ENCODE measurements at places on chromosomes 12 and 14.

GRCh38 chr12:93380480-93381121 is 2.9 kb downstream of the NUDT4 start:
- no peak for DNase-seq

- DNase-seq, result no peak
Measured at GRCh38 chr12:124125203-124125871, 152.3 kb downstream of the ZNF664 start.

GRCh38 chr14:72709916-72710611 is 183.8 kb downstream of the DPF3 start:
- no peak for DNase-seq

GRCh38 chr12:11943919-11944700 is 126.6 kb upstream of the BCL2L14 start:
- DNase-seq, result peak; percentile 52

- no peak for DNase-seq
Measured at GRCh38 chr14:68405961-68406360, 386.9 kb downstream of the ZFP36L1 start.

GRCh38 chr12:99195474-99195873 is 452.1 kb upstream of the GARIN6 start:
- no peak for DNase-seq

- no peak for DNase-seq
Measured at GRCh38 chr12:48005001-48005749, 899 bp upstream of the COL2A1 start.

DNA sequence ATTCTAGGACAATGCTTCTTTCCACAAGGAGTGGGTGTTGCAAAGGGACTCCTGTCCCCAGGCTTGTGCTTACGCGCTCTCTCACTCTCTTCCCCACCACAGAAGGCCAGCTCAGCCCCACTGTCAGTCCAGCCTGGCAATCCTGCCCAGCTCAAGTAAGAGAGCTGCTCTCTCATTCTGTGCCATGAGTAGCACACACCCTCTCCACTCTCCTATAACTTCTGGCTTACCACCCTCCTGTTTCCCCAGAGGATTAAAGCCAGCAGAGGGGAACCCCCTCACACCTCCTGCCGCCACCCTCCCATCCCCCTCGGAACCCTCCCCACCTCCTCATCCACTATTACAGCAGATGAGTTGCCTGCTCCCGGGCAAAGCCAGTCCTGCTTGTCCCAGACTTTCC is 17.1 kb downstream of the NCKAP5L start:
- DNase-seq, result no peak

GRCh38 chr12:98280152-98280551 is 235.2 kb upstream of the TMPO start:
- DNase-seq, result no peak

DNA sequence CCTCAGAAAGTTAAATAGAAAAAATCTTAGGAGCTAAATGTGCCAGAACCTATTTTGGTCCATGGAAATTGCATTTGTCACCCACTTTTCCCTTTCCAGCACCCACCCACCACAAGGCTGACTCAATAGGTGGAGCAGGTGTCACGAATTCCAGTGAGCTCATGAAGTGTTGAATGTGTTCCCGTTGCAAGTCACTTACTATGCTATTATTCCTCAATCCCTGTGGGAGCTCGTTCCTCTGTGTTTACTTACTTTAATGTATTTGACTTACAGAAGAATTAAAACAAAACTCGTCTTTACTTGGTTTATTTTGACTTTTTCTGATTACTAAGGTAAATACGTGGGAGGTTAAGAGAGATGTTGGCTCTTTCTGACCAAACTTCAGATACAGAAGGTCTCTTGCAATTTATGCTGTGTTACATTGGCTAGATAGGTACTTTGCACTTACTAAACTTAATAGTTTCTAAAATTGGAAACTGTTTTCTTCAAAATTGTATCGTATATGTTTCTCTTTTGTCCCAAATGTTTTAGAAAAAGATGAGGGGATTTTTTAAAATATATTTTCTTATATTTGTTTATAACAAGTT is 269.4 kb upstream of the NOVA1 start:
- peak; percentile 5 for DNase-seq

GRCh38 chr12:89544681-89545184 is 18.9 kb upstream of the POC1B start:
- DNase-seq, result peak; percentile 67

- no peak for DNase-seq
Measured at GRCh38 chr12:79690142-79690637, 574 bp downstream of the PAWR start.

- no peak for DNase-seq
Measured at GRCh38 chr14:104512771-104513640, 66.6 kb upstream of the C14orf180 start.

- DNase-seq, result no peak
Measured at GRCh38 chr14:69625299-69626131, 14.1 kb downstream of the SUSD6 start.

DNA sequence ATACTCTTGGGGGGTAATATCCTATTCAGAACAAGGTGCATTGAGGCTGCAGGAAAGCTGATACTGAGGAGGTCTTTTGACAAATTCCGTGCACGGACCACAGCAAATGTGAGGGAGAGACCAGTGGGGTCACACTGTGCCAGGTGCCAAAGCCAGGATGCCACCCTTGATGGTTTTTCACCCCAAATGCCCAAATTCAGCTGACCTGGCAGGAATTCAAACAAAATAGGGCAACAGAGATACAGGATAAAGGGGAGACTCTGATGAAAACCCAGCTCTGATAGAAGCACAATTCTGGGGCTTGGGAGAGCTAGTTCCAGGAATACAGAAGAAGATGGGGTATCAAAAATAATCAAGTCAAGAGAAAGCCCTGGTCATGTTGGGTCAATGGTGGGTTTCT is 55.3 kb downstream of the SLC8A3 start:
- DNase-seq, result no peak

GRCh38 chr14:95294834-95295599 is 24.7 kb downstream of the CLMN start:
- no peak for DNase-seq

- DNase-seq, result no peak
Measured at GRCh38 chr12:24555730-24556129, 393.2 kb downstream of the BCAT1 start.

DNA sequence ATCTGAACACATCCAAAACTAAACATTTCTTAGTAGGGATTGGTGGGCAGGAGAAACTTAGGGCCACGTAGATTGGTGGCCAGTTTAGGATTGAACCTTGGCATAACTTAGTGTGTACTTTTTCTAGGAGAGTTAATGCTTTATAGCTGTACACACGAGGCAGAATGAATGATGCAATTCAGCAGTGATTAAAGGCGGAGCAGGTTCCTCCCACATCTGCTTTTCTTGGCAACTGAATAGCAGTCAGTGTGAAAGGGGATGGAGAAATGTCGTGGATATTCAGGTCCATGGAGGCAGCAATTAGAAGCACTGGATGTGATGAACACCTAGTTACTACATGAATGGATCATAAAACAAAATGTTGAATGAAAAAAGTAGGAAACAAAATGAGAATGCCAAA is 493.8 kb downstream of the FUT8 start:
- no peak for DNase-seq

DNA sequence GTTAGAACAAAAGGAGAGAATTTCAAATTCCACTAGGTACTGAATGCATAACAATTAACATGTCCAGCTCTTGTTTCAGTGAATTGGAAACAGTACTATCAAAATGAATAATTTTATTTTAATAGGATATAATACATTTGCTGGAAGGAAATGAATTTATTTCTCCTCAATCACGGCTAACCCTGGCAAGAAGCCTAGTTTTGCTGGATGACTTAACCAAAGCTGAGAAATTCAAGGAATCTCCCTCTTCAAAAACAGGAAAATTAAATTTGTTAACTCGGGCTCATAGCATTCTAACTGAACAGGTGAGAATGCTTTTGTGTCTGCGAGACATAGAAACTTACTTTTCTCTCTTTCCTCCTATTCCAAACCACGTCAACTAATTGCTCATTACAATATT is 163.5 kb upstream of the NEDD1 start:
- no peak for DNase-seq

DNA sequence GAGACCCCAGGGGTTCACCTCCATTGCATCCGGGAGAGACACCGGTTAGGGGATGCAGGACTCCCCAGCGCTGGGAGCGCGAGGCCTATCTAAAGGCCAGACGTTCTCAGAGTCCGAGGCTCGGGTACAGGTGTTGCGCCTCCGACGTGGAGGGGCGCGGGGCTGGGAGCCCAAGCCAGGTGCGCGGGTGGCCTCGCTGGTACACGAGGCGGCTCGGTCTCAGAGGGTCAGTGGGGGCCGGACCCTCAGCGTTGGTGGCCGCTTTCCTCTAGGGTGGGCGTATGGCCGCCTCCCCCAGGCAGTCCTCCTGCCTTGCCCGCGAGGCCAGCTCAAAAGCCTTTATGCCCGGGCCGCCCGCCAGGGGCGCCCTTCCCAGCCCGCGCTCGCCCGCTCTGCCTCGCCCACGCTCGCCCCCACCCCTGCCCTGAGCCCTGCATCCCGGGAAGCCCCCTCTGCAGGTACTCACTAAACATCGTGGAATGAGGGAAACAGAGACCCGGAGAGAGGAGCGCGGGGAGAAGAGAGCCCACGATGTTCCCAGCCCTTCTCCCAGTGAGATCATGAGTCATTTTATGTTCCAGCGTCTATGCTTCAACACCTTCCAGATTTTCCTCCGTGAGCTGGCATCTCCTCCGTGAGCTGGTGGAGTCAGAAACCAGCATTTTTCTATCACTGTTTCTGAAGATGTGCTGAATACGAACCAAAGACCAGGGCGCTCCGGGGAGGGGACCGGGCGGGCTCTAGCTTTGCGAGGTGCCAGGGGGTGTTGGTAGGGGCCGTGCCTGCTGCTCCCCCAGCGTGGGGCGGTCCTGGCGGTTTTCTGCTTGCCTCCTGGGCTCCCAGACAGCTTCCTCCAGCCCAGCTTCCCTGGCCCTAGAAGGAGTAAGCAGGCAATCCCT is 73.8 kb downstream of the DIO3 start:
- no peak for DNase-seq

- DNase-seq, result peak; percentile 97
Measured at GRCh38 chr14:92692822-92693226, 55.6 kb downstream of the LGMN start.

DNA sequence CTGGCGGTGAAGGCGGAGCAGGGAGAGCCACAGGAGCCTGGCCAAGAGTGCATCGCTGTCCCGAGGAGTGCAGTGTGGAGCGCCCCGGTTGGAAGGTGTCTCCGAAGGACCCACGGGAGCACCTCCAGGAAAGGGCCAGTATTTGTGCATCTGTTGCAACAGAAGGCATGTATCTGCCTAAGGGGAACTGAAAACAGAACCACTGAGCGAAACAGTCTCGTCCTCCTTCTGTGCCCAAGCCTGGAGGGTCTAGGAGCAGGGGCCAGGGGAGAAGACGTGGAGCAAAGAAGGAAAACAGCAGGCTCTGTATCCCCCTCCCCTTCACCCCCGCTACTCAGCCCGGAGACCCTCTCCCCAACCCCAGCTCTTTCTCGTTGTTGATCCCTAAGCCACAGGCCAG is 5.3 kb upstream of the LRRC10 start:
- no peak for DNase-seq

DNA sequence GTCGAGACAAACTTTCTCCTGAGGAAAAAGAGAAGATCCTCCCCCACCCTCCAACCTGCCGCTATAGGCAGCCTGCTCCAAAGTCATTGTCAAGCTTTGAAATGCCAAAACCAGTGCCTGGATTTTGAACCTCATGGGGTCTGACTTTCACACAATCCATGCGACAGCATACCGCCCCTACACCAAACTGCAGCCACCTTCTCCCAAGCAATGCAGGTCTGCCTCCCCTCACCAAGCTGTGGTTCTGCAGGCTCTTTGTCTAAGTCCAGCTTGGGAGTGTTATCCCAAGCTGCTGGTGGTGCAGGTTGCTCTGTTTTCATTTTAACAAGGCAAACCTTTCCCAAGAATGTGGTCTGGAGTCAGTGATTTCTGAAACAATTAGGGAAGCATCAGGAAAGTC is 12.4 kb downstream of the TBX5 start:
- no peak for DNase-seq

- no peak for DNase-seq
Measured at GRCh38 chr12:50246873-50247612, 36.3 kb downstream of the LIMA1 start.

DNA sequence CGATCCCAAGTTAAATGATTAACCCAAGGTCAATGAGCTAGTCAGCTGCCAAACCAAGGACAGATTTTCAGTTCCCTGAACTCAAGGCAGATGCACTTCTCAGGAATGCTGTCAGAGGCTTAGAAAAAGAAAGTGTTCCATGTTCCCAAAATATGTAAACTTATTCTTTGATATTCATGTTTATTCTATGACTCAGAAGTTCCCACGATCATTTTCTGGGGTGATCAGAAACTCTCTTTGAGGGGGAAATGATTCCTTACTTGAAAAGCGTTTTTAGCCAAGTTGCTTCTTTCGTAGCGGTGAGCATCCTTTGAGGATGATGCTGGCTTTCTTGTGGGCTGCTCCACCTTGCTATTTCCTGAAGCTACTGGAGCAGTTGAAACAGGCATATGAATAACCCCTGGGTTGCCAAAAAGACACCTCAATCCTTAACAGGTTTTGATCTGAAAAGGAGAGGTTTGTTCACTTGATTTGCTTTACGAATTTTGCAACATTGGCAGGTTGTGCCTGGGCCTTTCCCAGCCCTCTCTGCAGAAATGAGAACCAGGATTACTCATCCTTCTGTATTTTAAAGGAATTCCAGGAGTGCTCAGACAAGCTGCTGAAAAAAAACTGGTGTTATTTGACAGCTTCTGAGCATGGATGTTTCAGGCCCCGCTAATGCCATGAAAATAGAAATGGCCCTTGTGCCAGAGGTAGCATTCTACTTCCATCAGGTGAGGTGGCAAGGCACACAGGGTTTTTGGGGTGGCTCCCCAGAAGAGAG is 121.4 kb upstream of the HIF1A start:
- DNase-seq, result no peak

DNA sequence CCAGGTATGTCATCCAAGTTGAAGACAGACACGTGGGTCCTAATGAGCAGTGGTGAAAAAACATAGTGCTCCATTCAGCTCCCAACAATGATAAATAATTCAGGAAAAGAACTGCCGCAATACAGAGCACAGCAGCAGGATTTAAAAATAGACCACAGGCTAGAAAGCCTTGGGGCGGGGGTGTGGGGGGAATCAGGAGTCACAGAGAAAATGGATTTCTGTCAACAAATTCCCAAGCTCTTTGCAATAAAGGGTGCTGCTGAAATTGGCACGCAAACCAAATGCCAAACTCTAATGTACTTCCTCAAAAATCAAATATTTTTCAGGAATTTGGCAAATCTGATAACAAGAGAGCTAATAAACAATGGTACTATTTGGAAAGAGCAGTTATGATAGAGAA is 58.6 kb downstream of the R3HDM2 start:
- DNase-seq, result no peak
